ENCODE measurements at places on chromosomes 3 and 15. TPM values are rescaled to one million over a fixed set of nuclear protein-coding genes. Genes with fewer than 3 reads are reported as not detected.

The ALDH1A2 gene
- 0.36 TPM for total RNA-seq

The TTLL13 gene
- total RNA-seq, result 0.44 TPM

The GABPB1 gene
- total RNA-seq, result 46.3 TPM

The PAQR5 gene
- 0.13 TPM for total RNA-seq

The GATA2 gene
- total RNA-seq, result 0.08 TPM

The KLHL6 gene
- total RNA-seq, result 34.6 TPM

The SLC24A5 gene
- not detected for total RNA-seq

The SLC22A13 gene
- total RNA-seq, result 0.36 TPM

The SGO1 gene
- 21.6 TPM for total RNA-seq

The LRRIQ4 gene
- total RNA-seq, result 0.25 TPM

The RCCD1 gene
- total RNA-seq, result 24.3 TPM

The SCAPER gene
- total RNA-seq, result 19.8 TPM

The CTDSPL gene
- total RNA-seq, result 1.6 TPM

The PLA2G4E gene
- total RNA-seq, result not detected

The CPNE9 gene
- total RNA-seq, result 0.40 TPM

The ADPRH gene
- total RNA-seq, result 7.7 TPM
